IPS-NIHi11 (cell line): ENCODE measurements at places on chromosomes 6 and 20.
A peak's percentile ranks its signal among the peaks of the same experiment; 100 is the strongest.

DNA sequence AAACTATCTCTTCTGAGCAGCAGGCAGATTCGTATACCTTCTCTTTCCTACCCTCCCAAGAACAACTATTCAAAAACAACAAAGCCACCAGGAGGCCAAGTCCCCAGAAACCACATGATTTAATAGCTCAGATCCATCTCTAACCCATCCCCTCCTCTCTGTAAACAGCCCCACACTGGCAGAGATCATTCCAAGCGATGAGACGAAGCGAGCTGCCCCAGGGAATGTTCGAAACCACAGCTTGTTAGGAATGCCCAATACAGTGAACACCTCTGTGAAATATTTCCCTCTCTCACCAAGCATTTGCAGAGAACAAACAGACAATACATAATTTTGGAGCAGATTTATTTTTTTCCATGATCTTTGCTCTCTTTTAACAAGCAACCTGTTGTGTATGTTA lies 231.8 kb downstream of the SOD2 start:
- DNase-seq = no peak

DNA sequence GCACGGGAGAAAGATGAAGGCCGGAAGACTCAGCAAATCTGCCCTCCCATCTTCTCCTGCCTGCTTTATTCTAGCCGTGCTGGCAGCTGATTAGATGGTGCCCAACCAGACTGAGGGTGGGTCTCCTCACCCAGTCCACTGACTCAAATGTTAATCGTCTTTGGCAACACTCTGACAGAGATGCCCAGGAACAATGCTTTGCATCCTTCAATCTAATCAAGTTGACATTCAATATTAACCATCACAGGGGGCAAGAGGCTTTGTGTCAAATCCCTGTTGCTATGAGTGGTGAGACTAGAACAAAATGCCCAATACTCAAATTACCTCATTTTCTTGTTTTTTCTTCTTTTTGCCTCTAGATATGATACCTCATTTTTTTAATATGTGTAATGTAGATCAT lies 27.4 kb upstream of the PLAGL1 start:
- DNase-seq = no peak

- no peak for DNase-seq
These were observed 44.5 kb upstream of the STMND1 start for GRCh38 chr6:17057322-17057721.

DNA sequence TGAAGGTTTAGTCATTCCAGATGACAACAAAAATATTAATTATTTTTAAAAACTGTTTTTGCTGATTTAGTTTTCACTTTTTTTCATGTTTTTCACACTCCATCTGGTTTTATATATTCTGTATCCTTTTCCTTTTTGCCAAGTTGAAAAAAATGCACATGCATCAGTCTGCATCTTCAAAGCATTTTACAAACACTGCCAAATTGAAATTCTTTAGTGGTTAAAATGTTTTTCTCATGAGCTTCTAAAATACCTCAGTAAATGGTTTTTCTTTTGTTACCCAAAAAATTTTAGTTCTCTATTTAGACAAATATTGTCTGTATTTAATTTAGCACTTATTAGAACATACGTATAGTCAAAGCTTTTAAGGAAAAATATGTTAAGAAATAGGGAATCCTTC lies 386.9 kb upstream of the HSF2 start:
- DNase-seq = no peak

GRCh38 chr6:22827760-22828159 lies 258.4 kb downstream of the HDGFL1 start:
- no peak for DNase-seq

DNA sequence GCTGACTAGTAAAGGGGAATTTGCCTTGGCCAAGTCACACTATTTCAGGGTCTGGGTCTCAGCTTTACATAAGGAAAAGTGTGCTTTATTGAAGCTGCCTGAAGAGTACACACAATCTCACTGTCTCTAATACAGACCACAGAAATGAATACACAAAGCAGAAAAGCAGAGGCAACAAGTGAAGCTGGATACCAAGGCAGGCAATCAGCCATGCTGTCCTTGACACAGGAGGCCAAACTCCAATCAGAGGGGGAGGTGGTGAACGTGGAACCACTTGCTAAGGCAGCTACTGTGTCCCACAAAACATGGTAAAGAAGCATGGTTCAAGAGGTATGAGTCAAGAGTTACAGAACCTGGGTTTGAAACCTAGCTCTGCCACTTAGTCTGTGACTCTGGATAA lies 21.8 kb upstream of the CCND3 start:
- DNase-seq = no peak

DNA sequence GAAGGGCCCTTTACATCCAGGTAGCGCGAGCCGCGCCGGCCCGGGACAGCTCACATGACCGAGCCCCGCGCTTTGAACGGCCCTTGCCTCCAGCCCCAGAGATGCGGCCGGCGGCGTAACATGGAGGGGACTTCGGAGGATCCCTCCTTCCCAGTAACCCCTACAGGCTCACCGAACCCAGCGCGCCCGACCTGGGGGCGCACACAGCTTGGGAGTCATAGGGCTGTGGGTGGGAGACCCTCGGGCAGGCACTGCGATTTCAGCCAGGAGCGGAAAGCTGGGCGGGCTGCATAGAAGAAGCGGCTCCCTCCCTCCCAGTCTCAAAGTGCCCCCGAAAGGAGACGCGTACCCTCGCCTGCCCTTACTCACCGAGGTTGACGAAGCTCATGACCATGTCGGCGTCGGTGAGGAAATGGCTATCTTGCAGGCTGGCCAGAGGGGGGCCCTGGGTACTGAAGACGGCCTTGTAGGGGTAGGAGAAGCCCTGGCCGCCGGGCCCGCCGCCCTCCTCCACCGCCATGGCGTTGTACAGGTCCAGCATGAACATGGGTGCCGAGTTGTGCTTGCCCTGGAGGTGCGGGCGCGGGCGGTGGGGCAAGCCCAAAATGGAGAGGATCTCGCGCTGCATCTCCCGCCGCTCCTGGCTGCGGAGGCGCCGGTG lies 975 bp downstream of the BMP7 start:
- peak; percentile 43 for DNase-seq

GRCh38 chr6:147858421-147858820 lies 349.9 kb downstream of the SAMD5 start:
- DNase-seq = no peak
